ENCODE measurements at places on chromosomes 4 and X. TPM values are rescaled to one million over a fixed set of nuclear protein-coding genes. Genes with fewer than 3 reads are reported as not detected.

AKAP4 gene
- under 0.01 TPM for total RNA-seq

RTL3 gene
- not detected for total RNA-seq

SCRG1 gene
- 0.49 TPM for total RNA-seq

ERCC6L gene
- 9.9 TPM for total RNA-seq

UGT2B17 gene
- not detected for total RNA-seq

ELOVL6 gene
- 23.0 TPM for total RNA-seq

SOWAHB gene
- not detected for total RNA-seq

GRCh38 chrX:131081772-131082740, 23.9 kb downstream of the ARHGAP36 start:
- no peak for DNase-seq

- no peak for DNase-seq
These were observed 13.8 kb downstream of the MOB1B start for GRCh38 chr4:70915874-70916559.

DNA sequence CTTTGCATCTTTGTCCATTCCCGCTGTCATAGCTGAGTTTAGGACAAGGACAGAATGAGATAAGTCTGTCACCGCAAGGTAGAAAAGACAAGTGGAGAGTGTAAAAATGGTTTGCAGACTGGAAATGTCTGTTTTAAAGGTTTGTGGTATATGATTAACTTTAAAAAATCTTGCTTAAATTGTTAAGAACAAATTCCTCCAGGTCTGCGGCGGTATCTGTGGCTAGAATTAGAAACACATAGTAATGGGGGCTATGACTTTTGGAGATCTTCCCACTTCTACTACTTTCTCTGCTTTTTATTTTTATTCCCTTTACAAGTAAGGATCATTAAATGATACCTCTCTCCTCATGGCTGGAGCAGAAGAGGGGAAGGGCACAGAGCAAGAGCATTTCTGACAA, 92.2 kb downstream of the MID1IP1 start:
- no peak for DNase-seq

GRCh38 chrX:118864063-118864635, 40.5 kb downstream of the ZCCHC12 start:
- DNase-seq, result no peak

All from fibroblast of the aortic adventitia (primary cell).